Stimulated activated CD4-positive, alpha-beta T cell treated with anti-CD3 and anti-CD28 coated beads, Interleukin-2, amount 100 ng/mL, for 48 hours (primary cell): ENCODE measurements at places on chromosomes 1 and 21.

GRCh38 chr1:50667272-50667671, 244.0 kb upstream of the DMRTA2 start:
- DNase-seq: no peak

- DNase-seq: no peak
Observed at GRCh38 chr1:40064797-40065499, 24.4 kb downstream of the CAP1 start.

DNA sequence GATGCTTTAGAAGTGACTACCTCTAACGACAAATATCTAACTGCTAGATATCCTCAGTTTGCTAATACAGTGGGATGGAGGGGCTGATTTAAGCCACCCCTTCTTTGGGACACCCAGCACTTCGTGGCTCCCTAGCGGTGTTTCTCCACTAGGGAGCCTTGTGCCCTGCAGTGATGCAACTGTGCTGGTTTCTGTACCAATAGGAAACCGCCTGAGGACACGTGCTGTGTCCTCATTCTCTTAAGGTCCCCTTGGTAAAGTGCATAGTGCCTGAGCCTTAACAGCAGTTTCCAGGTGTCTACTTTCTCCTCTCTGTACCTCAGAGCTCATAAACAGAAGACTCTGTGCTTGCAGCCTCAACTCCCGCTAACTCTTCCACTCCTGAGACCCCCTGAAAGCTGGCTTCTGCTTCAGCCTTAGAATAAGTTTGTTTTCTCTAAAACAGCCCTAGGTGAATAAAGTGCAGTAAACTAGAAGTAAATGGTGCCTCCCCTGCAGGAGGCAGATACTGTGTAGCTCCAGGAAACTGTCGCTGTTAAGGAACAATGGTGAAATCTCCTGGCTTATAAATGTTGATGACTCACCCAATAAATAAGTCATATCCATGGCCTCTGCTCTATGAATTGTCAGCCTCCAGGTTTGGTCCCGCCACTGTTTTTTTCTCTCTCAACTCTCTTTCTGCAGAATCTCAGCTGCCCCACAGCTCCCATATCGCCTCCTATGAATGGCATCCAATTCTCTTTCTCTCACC, 130.4 kb downstream of the AK5 start:
- no peak for DNase-seq

DNA sequence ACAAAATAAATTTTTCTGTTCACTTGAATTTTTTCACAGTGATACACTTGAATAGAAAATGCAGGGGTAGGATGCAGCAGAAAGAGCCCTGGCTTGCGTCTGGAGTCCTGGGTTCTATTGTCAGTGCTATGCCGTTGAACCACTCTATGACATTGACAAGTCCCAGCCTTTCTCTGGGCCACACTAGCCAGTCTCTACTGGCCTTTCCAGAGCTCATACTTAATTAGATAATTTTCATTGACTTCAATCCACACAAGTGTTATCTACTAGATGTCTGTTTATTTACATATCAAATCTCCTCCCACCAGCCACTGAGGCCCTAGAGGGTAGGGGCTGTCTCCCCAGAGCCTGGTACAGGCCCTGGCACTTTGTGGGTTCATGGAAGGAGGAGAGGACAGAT, 15.5 kb upstream of the CELA3B start:
- DNase-seq: no peak

GRCh38 chr21:31887391-31887841, 14.6 kb downstream of the HUNK start:
- no peak for DNase-seq

- no peak for DNase-seq
Observed at GRCh38 chr1:178867670-178868069, 3.2 kb downstream of the ANGPTL1 start.

DNA sequence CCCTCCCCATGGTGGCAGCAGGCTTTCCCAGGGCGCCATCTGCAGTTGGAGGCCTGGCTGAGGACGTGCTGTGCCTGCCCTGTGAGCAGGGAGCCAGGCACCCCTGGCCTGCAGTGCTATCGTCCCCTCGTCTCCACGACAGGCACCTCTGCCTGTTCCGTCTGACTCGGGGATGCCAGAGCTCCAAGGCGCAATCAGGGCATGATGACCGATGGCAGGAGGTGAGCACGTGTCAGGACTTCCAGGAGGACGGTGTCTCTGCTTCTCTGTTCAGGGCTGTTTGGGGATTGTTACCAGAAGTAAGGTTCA, 125.2 kb downstream of the PCBP3 start:
- DNase-seq: no peak
